ENCODE measurements at places on chromosomes 4 and X.

- DNase-seq = peak; percentile 17
These were observed at the start of gene PRSS48 for GRCh38 chr4:151276787-151277562. Gene PRSS48 (plus strand): TSS chr4:151277161. CDS start chr4:151277173, 12 bp downstream.

DNA sequence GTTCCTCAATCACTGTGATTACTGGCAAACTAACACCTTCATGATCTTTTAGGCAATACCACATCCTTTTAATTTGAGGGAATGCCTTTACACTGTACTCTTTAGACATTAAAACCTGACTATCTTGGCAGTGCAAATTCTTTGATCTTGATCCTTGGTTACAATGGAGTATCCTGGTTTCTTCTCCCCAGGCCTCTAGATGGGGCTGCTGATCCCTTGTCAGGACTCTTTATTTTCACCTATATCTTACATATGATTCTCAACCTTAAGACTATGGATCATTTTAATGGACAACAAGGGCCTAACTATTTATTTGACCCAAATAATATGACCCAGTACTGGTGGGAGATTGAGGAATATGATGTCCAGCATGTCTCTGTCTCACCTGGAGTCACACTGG lies 1005.5 kb upstream of the INTU start:
- DNase-seq = no peak

- no peak for DNase-seq
These were observed 50.7 kb downstream of the UBE2NL start for GRCh38 chrX:143934542-143934941.

DNA sequence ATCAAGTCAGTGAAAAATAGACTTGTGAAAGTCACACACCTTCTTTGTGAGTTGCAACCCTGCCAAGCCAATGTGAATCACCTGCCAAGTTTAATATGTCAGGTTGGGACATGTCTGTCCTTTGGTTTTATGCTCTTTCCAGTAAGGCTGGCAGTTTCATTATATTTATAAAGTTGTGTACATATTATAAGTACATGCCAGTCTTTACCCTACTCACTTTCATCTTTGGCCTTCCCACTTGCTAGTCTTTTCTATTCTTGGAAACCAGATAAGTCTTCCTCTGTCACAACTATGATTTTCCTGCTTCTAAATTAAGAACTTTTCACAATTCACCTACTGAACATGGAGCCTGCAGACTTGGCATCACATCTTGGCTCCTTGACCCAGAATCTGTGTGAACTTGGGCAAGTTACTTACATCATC lies 680.7 kb upstream of the BOD1L1 start:
- no peak for DNase-seq

- DNase-seq = no peak
These were observed 162.2 kb downstream of the DCHS2 start for GRCh38 chr4:154329268-154329868.

- DNase-seq = no peak
These were observed 37.3 kb downstream of the RRAGB start for GRCh38 chrX:55754861-55755294.

GRCh38 chr4:23022032-23022431 lies 329.3 kb downstream of the GBA3 start:
- no peak for DNase-seq

GRCh38 chr4:142701017-142701416 lies 145.1 kb downstream of the INPP4B start:
- DNase-seq = no peak

GRCh38 chrX:150482537-150483206 lies 85.7 kb upstream of the MTM1 start:
- peak; percentile 67 for DNase-seq

DNA sequence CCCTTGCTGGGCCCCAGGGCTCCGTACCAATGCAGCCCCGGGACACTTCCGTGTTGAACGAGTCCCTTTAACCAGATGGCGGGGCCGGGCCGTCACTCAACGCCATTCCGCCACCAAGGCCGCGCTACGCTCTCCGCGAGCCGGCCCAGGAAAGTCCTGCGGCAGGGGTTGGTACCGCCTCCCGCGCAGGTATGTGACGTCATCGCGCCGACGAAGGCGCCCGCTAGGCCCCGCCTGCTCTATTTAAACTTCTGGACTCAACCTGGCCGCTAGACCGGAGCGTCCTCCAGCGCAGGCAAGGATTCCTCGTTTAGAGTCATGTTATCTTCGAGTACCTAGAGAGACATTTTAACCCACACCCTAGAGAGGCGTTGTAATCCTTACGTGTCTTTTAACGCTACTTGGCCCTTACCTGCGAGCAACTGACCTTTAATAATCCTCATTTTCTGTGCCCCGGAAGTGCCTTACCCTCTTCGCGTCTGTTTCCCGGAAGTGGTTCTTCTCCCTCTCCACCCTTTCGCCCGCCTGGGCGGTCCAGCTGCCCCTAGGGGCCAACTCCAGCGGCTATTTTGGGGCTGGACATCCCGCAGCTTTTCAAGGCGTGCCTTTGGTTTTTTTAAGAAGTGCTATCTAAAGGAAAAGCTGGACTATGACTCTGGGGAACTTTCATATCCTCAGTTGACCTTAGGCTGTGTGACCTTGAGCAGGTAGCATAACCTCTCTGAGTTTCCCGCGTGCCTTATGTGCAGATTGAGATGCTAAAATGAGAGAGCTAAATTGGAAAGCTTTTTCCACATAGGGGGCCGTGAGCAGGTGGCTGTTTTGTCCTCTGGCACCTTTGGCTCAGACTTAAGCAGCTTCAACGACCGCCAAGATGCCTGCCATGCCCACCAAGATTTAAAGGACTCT lies at the start of gene PNPLA4:
PNPLA4 (minus strand) TSS at position 155 of the 909 bp plus-strand sequence. CDS start 1,294 bp downstream, outside the sequence.
- no peak for DNase-seq

DNA sequence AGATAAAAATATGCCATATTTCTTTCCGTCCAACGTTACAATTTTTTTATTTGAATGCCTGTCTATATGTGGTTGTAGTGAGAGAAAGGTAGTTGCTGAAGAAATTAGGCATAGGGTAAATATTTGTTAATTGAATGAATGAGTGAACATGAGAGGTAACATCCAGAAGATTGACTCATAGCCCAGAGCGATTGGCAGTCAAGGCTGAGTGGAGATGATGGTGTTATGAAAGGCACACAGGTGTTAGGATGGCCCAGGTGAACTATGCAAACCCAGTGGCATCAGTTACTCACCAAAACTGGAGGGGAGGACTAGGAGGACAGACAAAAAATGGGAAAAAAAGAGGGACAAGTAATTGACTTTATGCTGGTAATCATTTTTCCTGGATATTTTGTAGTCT lies 31.7 kb upstream of the SPRY1 start:
- no peak for DNase-seq

GRCh38 chr4:126563389-126563788 lies 1069.4 kb upstream of the INTU start:
- no peak for DNase-seq

DNA sequence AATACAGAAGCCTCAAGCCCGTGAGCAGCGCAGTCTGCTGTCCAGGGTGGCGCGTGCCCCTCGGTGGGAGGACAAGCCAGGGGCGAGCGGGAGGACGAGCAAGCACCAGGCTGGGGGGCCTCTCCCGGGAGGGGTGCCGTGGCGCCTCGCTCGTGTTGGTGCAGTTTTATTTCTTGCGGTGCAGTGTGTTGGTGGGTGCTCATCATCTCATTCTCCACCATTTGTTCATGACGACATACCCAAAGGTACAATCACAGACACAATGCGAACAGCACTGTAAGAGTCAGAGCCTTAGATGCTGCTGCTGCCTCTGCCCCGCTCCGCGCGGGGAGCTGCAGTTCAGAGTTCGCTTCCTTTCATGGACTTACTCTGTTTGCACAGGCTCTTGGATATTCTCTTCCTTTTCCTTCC lies 30.3 kb downstream of the RGS12 start:
- no peak for DNase-seq

DNA sequence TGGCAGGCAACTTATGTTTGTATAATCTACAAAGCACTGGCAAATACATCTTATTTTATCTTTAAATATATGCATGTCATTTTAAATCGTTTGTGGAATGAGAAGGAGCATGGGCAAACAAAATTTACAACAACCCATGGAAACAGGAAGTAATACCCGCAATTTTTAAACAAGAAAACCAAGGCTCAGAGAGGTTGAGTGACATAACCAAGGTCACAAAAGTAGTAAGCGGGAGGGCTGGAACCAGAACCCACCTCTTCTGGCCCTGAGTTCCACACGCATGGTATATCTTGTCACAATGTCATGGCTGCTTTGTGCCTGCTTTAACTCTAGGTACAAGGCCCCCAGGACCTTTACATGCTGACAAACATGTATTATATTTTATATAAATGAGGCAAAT lies 52.9 kb downstream of the SLC7A11 start:
- no peak for DNase-seq

GRCh38 chrX:134688839-134689238 lies 30.6 kb upstream of the PLAC1 start:
- DNase-seq = no peak

DNA sequence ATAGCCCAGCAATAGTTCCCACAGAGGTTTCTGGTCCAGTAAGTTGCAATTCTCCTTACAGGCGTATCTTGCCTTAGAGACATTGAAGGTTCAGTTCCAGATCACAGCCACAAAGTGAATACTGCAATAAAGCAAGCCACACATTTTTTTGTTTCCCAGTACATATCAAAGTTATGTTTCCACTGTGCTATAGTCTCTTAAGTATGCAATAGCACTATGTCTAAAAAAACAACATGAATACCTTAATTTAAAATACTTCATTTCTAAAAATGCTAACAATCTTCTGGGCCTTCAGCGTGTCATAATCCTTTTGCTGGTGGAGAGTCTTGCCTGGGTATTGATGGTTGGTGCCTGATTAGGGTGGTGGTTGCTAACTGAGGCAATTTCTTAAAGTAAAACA lies 659.1 kb downstream of the GRID2 start:
- no peak for DNase-seq

GRCh38 chrX:136619899-136620505 lies 28.0 kb upstream of the CD40LG start:
- no peak for DNase-seq

- no peak for DNase-seq
These were observed 394.9 kb upstream of the PABPC5 start for GRCh38 chrX:91039777-91040176.

DNA sequence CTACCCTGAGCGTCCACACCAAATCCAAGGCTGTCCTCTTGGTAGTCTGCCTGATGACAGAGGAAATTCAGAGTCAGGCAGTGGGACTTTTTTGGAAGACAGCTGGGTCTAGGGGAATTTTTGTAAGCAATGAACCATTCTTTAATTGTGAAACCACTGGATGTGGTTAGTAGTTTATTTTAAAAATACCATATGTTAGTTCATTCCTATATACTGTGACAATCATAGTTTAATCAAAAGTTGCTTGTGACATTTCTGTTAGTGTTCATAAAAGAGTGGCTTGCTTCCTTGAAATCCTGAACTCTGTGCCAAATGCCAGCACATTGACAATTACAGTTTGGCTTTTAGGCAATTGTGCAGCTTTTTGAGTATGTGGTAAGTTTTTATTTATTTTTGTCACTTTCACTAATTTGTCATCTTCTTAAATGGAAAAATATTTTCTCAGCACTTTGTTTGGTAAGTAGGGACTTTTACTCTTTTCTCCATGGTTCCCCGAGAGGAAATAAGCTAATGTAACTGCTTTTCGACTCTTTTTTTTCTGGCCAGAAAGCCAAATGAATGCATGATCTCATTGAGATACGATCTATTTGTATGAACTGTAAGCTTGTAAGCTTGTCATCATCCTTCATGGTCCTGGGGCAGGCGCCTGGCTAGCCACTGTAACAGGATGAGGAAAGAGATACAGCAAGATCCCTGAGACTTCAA lies 72.6 kb upstream of the SLC4A4 start:
- no peak for DNase-seq

- peak; percentile 54 for DNase-seq
These were observed 28.8 kb upstream of the SOWAHD start for GRCh38 chrX:119729408-119730201.

DNA sequence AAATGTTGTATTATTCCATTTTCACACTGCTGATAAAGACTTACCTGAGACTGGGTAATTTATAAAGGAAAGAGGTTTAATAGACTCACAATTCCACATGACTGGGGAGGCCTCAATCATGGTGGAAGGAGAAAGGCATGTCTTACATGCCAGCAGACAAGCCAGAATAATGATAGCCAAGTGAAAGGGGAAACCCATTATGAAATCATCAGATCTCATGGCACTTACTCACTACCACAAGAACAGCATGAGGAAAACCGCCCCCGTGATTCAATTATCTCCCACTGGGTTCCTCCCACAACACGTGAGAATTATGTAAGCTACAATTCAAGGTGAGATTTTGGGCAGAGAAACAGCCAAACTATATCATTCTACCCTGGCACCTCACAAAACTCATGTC lies 2535.1 kb downstream of the ARAP2 start:
- DNase-seq = no peak

DNA sequence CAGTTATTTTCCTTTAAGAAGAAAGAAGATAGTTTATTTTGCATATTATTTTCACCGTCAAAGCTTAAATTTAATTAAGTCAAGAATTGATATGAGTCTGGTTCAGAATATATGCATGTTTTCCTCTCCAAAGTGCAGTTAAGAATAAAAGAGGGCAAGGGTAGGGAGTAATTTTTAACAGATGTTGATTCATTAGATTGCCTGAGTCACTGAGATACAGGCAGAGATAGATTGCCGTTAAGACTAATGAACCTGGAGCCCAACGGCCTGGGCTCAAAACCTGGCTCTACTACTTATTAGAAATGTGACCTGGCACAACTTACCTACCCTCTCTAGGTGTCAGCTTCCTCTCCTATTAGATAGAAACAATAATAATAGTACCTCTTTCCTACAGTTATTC lies 1037.4 kb upstream of the PABPC4L start:
- DNase-seq = no peak

GRCh38 chrX:71998836-71999509 lies 88.3 kb downstream of the NHSL2 start:
- DNase-seq = no peak

DNA sequence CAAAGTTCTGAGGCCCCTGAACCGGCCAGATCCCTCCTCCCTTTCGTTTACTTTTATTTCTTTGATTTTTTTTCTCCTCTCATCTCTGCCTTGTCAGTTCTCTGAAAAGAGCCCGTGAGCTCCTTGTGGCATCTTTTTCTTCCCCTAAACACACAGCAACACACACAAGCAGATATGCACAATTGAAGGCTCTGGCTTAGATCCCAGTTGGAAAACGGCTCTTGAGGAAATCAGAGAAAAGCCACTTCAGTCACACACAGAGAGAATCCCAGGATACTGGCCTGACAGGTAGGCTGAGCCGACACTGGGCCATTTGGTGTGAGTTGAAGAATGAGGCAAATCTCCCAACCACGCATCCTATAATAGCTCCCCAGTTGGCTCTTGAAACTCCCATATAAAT lies 12.9 kb downstream of the DIPK2B start:
- DNase-seq = no peak

- DNase-seq = no peak
These were observed 135.6 kb downstream of the STAG2 start for GRCh38 chrX:124097116-124097515.

Measured in Panc1 (cell line).